ENCODE measurements at places on chromosomes 11 and 22.
A peak's percentile ranks its signal among the peaks of the same experiment; 100 is the strongest.

DNA sequence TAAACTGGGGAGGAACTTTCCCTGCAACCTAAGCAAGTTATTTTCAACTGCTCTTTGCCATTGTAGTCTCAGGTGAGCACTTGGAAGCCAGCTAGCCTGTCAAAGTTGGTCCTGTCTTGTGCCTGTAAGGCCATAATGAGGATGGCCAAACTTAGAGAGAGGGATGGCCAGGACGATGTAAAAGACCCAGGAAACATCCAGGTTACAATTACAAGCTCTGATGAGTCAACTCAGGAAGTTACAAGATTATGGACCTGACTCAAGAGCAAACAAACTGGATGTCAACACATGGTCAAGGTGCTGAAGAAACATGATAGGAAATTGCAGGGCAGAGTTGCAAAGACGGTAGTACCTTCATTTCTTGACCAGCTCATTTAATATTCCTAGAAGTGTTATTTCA, 1.6 kb downstream of the GTPBP1 start:
- no peak for DNase-seq
- peak overlapping the region; percentile 91 for H3K27ac ChIP-seq
- no peak overlapping the region for H3K4me3 ChIP-seq
- no peaks in the 10 kb centered on the region for H3K36me3 ChIP-seq
- peaks cover 19% of the 10 kb centered on the region for H3K4me1 ChIP-seq

DNA sequence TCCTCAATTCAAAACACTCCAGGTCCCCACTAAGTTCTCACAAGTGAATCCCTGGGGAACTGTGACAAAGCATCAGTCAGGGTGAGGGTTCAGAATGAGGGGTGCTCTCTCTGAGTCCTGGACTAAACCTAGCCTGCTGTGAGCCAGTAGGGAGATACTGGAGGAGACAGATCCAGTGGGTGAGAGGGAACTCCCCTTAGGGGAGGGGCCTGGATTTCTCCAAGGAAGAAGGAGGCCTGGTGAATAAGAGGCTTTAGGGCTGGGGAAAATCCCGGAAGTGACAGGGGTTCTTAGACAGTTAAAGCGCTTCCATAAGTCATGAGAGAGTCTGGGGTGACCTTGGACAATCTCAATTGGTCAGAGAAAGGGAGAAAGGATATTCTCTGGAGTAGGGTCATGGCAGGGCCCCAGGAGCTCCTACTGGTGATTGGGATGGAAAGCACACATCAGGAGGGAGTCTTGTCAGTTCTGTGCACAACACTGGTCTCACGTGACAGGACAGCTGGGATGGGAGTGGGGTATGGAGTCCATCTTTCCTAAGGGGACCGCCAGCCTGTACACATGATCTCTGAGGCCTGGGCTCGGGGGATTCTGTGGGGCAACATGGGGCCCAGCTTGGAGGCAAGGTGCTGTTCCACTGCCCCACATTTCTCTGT, 1.5 kb downstream of the TBC1D10A start:
- no peaks in the 10 kb centered on the region for H3K27me3 ChIP-seq
- DNase-seq: peak; percentile 88
- no peaks in the 10 kb centered on the region for H3K36me3 ChIP-seq
- H3K4me3 ChIP-seq: peak overlapping the region; percentile 98

DNA sequence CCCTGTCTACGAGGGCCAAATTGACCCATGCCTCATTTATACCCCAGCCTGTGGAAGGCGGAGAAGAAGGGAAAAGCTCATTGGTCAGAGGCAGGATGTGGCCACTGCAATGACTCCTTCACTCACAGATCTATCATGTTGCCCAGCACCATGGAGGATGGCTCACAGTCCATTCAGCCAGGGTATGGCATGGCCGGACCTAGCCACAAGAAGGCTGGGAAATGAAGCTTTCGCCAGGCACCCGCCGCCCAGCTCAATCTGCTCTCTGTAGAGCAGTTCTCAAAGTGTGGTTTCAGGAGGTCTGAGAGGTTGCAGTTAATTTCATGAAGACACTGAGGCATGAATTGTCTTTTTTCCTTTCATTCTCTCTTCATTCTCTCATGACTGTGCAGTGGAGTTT, 40.6 kb upstream of the LINC01488 start:
- no peak overlapping the region for H3K27ac ChIP-seq
- H3K4me1 ChIP-seq: peaks cover 21% of the 10 kb centered on the region
- H3K36me3 ChIP-seq: no peaks in the 10 kb centered on the region
- no peaks in the 10 kb centered on the region for H3K27me3 ChIP-seq

DNA sequence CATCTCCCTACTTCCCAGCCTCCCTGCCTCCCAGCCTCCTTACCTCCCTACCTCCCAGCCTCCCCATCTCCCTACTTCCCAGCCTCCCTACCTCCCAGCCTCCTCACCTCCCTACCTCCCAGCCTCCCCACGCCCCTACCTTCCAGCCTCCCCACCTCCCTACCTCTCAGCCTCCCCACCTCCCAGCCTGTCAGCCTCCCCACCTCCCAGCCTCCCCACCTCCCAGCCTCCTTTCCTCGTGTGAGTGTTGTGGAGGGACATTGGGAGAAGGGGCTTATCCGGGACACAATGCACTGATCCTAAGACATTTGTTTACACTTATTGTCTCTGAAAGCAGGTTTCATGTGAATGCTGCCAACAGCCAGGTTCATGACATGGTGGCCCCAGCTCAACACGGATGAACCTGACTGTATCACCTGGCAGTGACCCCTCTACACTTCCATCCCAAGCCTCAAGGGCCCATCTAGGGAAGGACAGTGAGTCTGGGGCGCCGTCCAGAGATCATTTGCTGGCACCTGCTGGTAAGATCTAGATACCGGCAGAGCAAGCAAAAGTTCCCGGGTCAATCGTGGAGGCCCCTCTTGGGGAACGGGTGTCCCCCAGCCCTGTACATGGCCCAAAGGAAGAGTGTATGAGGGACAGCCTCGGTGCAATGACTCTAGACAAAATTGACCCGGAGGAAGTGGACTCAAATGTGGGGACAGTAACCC, 34.5 kb upstream of the TH start:
- DNase-seq: no peak
- H3K27ac ChIP-seq: no peak overlapping the region
- H3K36me3 ChIP-seq: no peaks in the 10 kb centered on the region
- H3K27me3 ChIP-seq: no peaks in the 10 kb centered on the region
- no peak overlapping the region for H3K4me3 ChIP-seq

GRCh38 chr11:2256951-2257700, 13.3 kb downstream of the ASCL2 start:
- no peaks in the 10 kb centered on the region for H3K4me1 ChIP-seq
- no peaks in the 10 kb centered on the region for H3K36me3 ChIP-seq
- peak; percentile 9 for DNase-seq
- H3K27me3 ChIP-seq: no peaks in the 10 kb centered on the region
- H3K4me3 ChIP-seq: no peak overlapping the region
- H3K27ac ChIP-seq: no peak overlapping the region
